Neural crest cell (in vitro differentiated cells): ENCODE measurements at places on chromosomes 16 and 17.

GRCh38 chr16:5951486-5951885 is 853.9 kb upstream of the EEF2KMT start:
- H3K27ac ChIP-seq, result no peak overlapping the region
- no peak overlapping the region for H3K4me3 ChIP-seq
- no peaks in the 10 kb centered on the region for H3K36me3 ChIP-seq
- DNase-seq, result no peak

DNA sequence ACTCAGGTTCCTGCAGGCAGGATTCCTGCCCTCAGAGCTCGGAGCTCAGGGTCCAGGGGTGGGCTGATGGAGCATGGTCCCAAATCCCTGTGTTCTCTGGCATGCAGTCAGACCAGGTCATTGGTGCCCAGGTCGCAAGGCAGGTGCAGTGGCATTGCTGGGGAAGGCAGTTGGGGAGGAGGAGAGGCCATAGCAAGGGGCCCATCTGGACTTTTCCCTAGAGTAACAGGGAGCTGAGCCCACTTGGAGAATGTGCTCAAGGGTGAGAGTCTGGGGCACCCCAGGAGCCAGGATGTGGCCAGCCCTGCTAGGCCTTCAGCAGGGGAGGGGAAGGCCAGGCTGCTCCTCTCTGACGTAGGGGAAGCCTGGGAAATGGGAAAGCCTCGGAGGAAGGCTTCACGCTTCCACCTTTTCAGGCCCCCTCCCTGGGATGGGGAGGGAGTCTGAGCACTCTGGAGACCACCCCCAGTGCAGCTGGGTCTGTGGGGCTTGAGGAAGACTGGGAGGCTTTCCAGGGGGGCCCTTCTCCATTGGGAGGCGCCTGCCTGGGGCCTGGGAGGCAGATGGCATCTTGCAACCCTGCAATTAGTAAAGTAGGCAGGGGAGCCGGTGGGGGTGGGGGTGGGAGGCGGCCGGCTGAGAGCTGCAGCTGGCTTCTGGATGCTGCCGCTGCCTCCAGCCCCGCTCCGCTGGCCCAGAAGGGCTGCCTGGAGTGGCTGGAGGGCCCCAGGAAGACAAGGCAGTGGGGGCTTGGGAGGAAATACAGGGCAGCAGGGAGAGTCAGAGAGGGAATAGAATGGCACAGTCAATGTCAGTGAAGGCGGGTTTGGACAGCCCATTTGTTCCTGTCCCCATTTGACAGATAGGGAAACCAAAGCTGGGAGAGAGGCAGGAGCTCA is 21.1 kb upstream of the DOK4 start:
- H3K4me1 ChIP-seq, result peaks cover 14% of the 10 kb centered on the region
- no peak overlapping the region for H3K27ac ChIP-seq
- H3K27me3 ChIP-seq, result no peaks in the 10 kb centered on the region
- no peaks in the 10 kb centered on the region for H3K36me3 ChIP-seq
- H3K4me3 ChIP-seq, result no peak overlapping the region
- DNase-seq, result no peak

DNA sequence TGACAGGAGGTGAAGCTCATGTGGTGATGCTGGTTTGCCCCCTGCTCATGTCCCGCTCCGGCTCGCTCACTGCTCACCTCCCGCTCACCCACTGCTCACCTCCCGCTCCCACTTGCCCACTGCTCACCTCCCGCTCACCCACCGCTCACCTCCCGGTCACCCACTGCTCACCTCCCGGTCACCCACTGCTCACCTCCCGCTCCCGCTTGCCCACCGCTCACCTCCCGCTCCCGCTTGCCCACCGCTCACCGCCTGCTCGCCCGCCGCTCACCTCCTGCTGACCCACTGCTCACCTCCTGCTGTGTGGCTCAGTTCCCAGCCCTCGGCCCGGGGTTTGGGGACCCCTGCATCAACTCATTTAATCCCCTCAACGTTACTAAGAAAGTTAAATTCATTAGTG is 39.1 kb upstream of the SHISA9 start:
- H3K27ac ChIP-seq, result no peak overlapping the region
- H3K4me3 ChIP-seq, result no peak overlapping the region
- peaks cover 11% of the 10 kb centered on the region for H3K27me3 ChIP-seq
- no peaks in the 10 kb centered on the region for H3K36me3 ChIP-seq
- H3K4me1 ChIP-seq, result no peaks in the 10 kb centered on the region

GRCh38 chr17:9843152-9844010 is 17.7 kb downstream of the GLP2R start:
- no peak overlapping the region for H3K27ac ChIP-seq
- DNase-seq, result no peak
- H3K4me3 ChIP-seq, result no peak overlapping the region
- H3K4me1 ChIP-seq, result peaks cover 6% of the 10 kb centered on the region

DNA sequence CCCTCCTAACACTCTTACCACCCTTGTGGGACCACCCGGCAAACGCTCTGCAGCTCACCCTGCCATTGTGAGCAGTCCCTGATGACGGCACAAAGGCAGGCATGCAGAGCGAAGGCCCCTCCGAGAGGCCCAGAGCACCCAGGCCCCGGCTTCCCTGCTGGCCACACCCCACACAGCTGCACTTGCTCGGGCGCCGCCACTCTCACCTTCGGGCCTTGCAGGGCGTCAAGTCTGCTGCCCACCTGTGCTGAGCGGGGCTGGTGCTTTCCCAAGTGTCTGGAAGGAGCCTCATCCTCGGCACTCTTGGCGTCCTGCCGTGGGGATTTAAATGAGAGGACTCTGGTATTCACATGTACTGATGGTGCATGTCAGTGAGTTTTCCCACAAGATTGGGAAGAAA is 30.3 kb upstream of the FASN start:
- peaks cover 9% of the 10 kb centered on the region for H3K36me3 ChIP-seq
- H3K4me1 ChIP-seq, result no peaks in the 10 kb centered on the region
- no peak for DNase-seq
- H3K27ac ChIP-seq, result no peak overlapping the region
- H3K4me3 ChIP-seq, result no peak overlapping the region

GRCh38 chr17:17541640-17542001 is 45.4 kb upstream of the RASD1 start:
- H3K27me3 ChIP-seq, result no peaks in the 10 kb centered on the region
- H3K36me3 ChIP-seq, result no peaks in the 10 kb centered on the region
- H3K27ac ChIP-seq, result no peak overlapping the region

DNA sequence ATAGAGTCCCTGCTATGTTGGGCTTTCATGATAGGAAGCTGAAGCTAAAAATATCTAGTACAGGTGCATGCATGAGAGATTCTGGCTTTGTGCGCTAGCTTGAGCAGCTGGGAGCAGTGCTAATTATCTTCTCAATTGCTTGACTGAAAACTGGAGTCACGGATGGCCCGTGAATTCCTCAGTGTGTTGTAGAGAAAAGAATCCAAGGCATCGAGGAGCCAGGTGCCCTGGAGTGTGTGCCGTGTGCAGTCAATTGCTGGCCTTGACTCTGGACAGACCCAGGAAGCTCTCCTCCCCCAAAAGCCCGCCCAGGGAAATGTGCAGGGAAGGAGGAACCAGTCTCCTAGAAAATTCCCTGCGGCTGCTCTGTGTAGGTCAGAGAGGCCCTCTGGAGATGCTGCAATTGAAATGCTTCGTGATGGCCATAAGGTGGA is 14.2 kb downstream of the LGALS3BP start:
- no peak for DNase-seq
- no peaks in the 10 kb centered on the region for H3K27me3 ChIP-seq

DNA sequence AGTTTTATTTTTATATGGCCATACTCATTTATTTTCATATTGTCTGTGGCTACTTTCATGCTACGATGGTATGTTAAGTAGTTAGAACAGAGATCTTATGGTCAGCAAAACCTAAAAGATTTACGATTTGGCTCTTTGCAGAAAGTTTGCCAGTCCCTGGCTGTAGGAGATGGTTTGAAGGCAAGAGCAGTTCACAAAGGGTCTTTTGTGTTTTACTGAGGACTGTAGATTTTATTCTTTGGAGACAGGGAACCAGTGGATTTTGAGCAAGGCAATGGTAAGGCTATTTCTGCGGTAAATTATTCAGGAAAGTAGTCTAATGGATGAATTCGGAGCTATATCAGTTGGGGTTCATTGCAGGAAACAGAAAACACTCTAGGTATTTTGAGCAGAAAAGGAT is 90.7 kb downstream of the WWP2 start:
- peaks cover 23% of the 10 kb centered on the region for H3K4me1 ChIP-seq
- H3K27me3 ChIP-seq, result no peaks in the 10 kb centered on the region
- H3K4me3 ChIP-seq, result no peak overlapping the region

DNA sequence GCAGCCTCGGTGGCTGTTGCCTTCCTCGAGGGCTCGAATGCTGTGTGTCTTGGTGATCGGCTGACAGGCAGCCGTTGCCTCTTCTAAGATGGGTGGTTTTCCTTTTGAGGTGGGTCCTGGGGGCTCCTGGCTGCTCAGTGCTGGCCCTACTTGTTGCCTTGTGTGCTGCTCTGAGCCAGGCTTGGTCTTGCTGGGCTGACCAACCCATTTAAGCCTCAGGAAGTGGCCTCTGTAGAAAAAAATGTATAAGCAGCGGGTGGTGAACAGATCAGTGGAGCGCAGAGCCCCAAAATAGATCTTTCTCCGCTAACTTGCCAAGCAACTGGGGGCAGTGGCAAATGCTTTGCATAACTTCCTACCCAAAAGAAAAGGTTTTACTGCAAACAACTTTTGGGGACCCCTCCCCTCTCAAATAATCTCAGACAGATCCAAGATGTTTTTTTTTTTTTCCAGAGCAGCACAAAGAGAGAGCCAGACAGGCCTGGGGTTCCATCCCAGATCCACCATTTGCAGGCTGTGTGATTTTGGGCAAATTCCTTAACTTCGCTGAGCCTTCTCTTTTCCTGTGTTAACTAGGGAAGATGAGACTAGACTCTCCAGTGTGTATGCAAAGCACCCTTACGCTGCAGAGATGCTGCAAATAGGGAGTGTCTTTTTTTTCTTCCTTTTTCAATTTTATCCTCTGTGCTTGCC is 42.5 kb downstream of the PLCG2 start:
- DNase-seq, result no peak
- H3K4me1 ChIP-seq, result peaks cover 13% of the 10 kb centered on the region
- no peak overlapping the region for H3K4me3 ChIP-seq
- H3K36me3 ChIP-seq, result no peaks in the 10 kb centered on the region
- no peaks in the 10 kb centered on the region for H3K27me3 ChIP-seq
- no peak overlapping the region for H3K27ac ChIP-seq

GRCh38 chr17:73637866-73638265 is 6.4 kb downstream of the SDK2 start:
- DNase-seq, result no peak
- H3K4me3 ChIP-seq, result peak overlapping the region; percentile 77
- peaks cover 2% of the 10 kb centered on the region for H3K36me3 ChIP-seq
- no peaks in the 10 kb centered on the region for H3K27me3 ChIP-seq

GRCh38 chr16:35198223-35199199 is 1739.1 kb downstream of the TP53TG3F start:
- no peak for DNase-seq
- H3K27ac ChIP-seq, result no peak overlapping the region
- no peaks in the 10 kb centered on the region for H3K27me3 ChIP-seq
- H3K36me3 ChIP-seq, result no peaks in the 10 kb centered on the region
- H3K4me1 ChIP-seq, result no peaks in the 10 kb centered on the region

GRCh38 chr16:49470513-49470991 is 96.9 kb downstream of the C16orf78 start:
- peaks cover 11% of the 10 kb centered on the region for H3K27me3 ChIP-seq
- peaks cover 4% of the 10 kb centered on the region for H3K4me1 ChIP-seq
- no peak overlapping the region for H3K4me3 ChIP-seq
- no peak overlapping the region for H3K27ac ChIP-seq
- no peak for DNase-seq

GRCh38 chr16:89618109-89618998 is 4.9 kb downstream of the DPEP1 start:
- no peak for DNase-seq
- no peak overlapping the region for H3K4me3 ChIP-seq
- H3K36me3 ChIP-seq, result no peaks in the 10 kb centered on the region
- H3K27ac ChIP-seq, result no peak overlapping the region
- H3K27me3 ChIP-seq, result peaks cover under 1% of the 10 kb centered on the region

GRCh38 chr16:4212934-4213296 is 29.0 kb downstream of the SRL start:
- no peak overlapping the region for H3K27ac ChIP-seq
- no peaks in the 10 kb centered on the region for H3K36me3 ChIP-seq
- no peak for DNase-seq
- H3K4me3 ChIP-seq, result no peak overlapping the region

DNA sequence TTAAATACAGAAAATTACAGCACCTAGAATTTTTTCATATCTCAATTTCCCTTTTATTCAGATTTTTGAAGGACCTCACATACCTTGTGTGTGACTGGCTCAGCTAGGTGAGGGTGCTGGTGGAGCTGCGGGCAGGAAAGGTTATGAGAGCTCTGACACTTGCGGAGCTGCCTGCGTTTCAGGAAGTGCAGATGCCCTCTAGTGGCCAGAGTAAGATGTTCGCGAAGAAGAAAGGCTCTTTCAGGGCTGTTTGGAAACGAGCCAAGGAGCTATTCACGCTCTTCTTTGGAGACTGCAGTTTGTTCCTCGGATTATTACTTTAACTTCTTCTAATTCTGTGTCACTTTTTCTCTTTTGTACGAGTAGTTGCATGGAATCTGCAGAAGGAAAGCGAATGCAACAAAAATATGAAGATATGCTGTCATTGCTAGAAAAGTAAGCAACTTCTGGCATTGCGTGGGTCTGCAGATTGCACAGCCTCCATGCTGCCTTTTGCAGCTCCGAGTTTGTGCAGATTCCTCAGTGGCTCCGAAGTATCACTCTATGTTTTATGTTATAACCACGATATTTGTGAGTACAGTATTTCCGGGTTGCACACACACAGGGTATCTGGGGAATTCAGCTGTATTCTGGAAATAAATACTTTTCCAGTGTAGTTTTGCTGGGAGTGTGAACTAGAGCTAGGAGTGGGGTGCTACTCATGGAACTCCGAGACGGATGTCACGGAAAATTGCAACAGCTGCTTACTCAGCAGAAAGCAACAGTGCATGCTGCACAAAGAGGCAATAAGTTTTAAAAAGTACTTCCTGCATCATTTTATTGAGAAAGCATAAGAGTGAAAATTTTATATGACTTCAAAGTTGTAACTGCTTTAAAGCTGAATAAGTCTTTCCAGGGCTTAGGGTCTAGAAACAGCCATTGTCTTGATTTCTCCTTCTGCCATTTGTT is 46.3 kb downstream of the DNAH9 start:
- peaks cover 3% of the 10 kb centered on the region for H3K27me3 ChIP-seq
- H3K36me3 ChIP-seq, result peaks cover 3% of the 10 kb centered on the region
- no peak overlapping the region for H3K4me3 ChIP-seq
- no peak overlapping the region for H3K27ac ChIP-seq
- DNase-seq, result peak; percentile 47

DNA sequence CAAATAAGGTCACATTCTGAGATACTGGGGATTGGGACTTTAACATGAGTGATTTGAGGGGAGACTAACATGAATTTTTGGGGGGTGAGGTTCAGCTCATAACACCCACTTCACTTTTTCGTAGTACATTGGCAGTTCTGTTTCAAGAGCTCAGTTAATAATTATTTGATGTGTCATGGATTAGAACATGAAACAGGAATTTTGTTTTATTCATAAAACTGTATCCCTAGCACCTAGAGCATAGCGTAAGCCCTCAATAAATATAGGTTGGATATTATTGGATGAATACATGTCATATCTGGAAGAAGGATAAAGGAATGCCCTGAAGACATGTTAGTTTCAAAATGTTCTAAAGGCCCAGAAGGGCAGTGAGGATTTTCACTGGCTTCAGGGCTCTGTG is 119.8 kb downstream of the PRKCA start:
- H3K27me3 ChIP-seq, result no peaks in the 10 kb centered on the region
- no peak overlapping the region for H3K27ac ChIP-seq
- peaks cover 6% of the 10 kb centered on the region for H3K36me3 ChIP-seq
- peaks cover 25% of the 10 kb centered on the region for H3K4me1 ChIP-seq

GRCh38 chr16:57531253-57531575 is 5.2 kb downstream of the CCDC102A start:
- peak overlapping the region; percentile 61 for H3K4me3 ChIP-seq
- H3K4me1 ChIP-seq, result peaks cover 45% of the 10 kb centered on the region
- peaks cover 59% of the 10 kb centered on the region for H3K27me3 ChIP-seq
- H3K27ac ChIP-seq, result no peak overlapping the region
